ENCODE measurements at places on chromosomes 2 and 18. TPM values are rescaled to one million over a fixed set of nuclear protein-coding genes. Genes with fewer than 3 reads are reported as not detected.

The ABCA12 gene
- 0.16 TPM for total RNA-seq

The DRC1 gene
- not detected for total RNA-seq

- no peak overlapping the region for H3K4me3 ChIP-seq
- H3K27ac ChIP-seq: no peak overlapping the region
- H3K36me3 ChIP-seq: no peaks in the 10 kb centered on the region
- no peak for DNase-seq
Measured at GRCh38 chr2:128291161-128291843, 27.4 kb downstream of the HS6ST1 start.

DNA sequence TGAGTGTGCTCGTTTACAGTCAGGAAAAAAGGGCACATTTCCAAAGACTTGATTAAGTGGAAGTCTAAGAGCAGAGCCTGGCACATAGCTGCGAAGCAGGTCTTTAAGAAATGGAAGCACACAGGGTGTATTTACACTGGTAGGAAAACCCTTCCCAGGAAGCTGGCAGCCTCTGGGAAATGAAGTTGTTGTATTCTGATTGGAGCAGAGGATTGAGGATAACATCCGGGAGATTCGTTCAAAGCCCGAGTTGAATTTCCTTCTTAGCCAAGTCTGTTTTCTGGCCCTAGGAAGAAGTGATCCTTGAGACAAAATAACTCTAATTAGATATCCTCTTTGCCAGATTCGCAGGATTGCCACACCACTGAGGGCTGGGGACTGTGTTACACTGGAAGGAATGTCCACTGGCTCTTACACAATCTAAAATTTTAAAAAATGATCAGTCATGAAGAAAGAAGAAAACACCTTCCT is 75.9 kb downstream of the ITGB1BP1 start:
- H3K27me3 ChIP-seq: no peaks in the 10 kb centered on the region
- H3K36me3 ChIP-seq: no peaks in the 10 kb centered on the region
- no peak overlapping the region for H3K4me3 ChIP-seq

DNA sequence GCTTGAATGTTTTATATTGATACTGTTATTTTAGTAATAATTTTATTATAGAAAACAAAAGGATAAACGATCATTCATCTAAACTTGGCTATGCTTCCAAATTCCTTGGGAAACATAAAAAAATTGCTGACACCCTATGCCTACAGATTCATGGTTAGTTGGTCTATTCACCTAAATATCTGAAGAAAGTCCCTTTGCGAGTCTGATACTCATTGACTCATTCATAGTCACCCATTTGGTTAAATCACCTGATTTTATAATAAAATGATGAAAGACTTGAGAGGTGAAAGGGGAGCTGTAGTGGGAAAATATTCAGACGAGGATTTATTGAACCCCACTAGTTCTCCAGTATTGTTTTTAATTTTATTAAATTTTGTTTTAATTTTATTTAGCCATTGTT is 112.0 kb downstream of the PTPN4 start:
- no peak for DNase-seq
- H3K27ac ChIP-seq: no peak overlapping the region
- no peak overlapping the region for H3K4me3 ChIP-seq

- peaks cover 4% of the 10 kb centered on the region for H3K4me1 ChIP-seq
- no peaks in the 10 kb centered on the region for H3K36me3 ChIP-seq
- H3K27ac ChIP-seq: no peak overlapping the region
- DNase-seq: no peak
- H3K4me3 ChIP-seq: no peak overlapping the region
Measured at GRCh38 chr2:19367326-19367725, 8.9 kb upstream of the OSR1 start.

GRCh38 chr18:46629361-46629760 is 27.7 kb downstream of the LOXHD1 start:
- no peak overlapping the region for H3K27ac ChIP-seq
- H3K36me3 ChIP-seq: no peaks in the 10 kb centered on the region
- no peak for DNase-seq
- no peaks in the 10 kb centered on the region for H3K27me3 ChIP-seq
- H3K4me3 ChIP-seq: no peak overlapping the region
- no peaks in the 10 kb centered on the region for H3K4me1 ChIP-seq

DNA sequence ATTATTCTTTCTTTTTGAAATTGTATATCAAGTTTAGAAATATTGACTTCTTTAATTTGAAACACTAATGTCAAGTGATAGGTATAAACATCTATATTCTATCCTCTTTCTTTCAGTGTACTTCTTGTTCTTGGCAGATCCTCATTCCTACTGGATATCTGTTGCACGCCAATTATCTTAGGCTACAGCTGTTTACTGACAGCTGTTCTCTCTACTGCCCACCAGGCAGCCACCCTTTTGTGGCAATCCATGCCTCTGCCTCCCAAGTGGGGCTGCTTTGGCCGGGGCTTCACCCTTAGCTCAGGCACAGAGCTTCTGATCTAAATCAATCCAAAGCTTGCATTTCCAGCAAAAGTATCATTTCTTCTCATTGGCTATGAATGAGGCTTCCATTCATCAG is 50.6 kb upstream of the ITSN2 start:
- H3K27me3 ChIP-seq: no peaks in the 10 kb centered on the region
- H3K4me3 ChIP-seq: no peak overlapping the region
- H3K4me1 ChIP-seq: no peaks in the 10 kb centered on the region
- no peak overlapping the region for H3K27ac ChIP-seq

- no peak for DNase-seq
- H3K4me3 ChIP-seq: no peak overlapping the region
Measured at GRCh38 chr2:70757966-70758365, 10.0 kb downstream of the ADD2 start.

DNA sequence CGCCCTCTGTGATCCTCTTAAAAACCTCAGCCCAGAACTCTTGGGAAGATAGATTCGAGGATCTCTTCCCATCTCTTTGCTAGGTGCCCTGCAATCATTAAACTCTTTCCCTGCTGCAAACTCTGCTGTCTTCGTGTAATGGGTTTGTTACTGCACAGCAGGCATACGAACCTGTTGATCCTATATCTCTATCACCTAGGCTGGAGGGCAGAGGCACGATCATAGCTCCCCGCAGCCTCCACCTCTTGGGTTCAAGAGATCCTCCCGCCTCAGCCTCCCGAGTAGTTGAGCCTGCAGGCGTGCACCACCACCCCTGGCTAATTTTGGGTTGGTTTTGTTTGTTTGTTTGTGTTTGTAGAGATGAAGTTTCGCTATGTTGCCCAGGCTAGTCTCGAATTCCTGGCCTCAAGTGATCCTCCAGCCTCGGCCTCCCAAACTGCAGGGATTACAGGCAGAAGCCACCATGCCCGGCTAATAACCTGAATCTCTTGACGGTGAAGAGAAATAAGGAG is 493 bp upstream of the BBS5 start:
- H3K36me3 ChIP-seq: no peaks in the 10 kb centered on the region
- peaks cover 6% of the 10 kb centered on the region for H3K4me1 ChIP-seq
- H3K4me3 ChIP-seq: peak overlapping the region; percentile 69
- no peaks in the 10 kb centered on the region for H3K27me3 ChIP-seq
- H3K27ac ChIP-seq: peak overlapping the region; percentile 60

DNA sequence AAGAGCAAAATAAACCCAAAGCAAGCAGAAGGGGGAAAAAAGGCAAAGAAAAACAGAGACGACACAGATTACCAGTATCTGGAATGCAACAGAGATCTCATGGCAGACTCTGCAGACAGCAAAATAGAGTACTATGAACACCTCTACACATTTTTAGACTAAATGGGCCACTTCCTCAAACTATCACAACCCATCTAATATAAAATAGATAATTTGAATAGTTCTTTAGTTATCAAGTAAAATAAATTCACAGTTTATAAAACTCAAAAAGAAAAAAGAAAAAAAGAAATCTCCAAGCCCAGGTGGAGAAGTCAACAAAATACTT is 16.6 kb downstream of the SESTD1 start:
- DNase-seq: no peak
- H3K36me3 ChIP-seq: no peaks in the 10 kb centered on the region

DNA sequence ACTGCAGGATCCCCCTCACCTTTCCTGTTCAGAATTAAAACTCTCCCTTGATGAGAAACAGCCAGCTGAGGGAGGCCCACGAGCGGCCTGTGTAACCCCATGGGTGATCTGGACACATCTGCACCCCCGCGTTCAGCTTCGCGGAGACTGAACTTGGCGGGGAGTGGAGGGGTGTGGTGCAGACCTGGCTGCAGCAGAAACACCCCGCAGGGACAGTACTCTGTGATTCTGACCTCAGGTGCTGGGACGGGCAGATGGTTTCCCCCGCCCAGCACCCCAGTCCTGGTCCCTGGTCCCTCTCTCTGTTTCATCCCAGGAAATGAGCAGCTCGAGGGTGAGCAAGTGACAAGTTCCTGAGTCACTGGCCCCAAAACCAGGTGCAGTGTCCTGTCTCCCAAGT is 41.2 kb downstream of the GBX2 start:
- no peak overlapping the region for H3K27ac ChIP-seq
- peaks cover 6% of the 10 kb centered on the region for H3K36me3 ChIP-seq
- H3K4me3 ChIP-seq: no peak overlapping the region
- DNase-seq: no peak
- H3K4me1 ChIP-seq: no peaks in the 10 kb centered on the region

- DNase-seq: peak; percentile 13
- no peak overlapping the region for H3K27ac ChIP-seq
- H3K27me3 ChIP-seq: no peaks in the 10 kb centered on the region
- H3K36me3 ChIP-seq: no peaks in the 10 kb centered on the region
- no peak overlapping the region for H3K4me3 ChIP-seq
Measured at GRCh38 chr2:199602271-199602895, 144.6 kb upstream of the SATB2 start.

Data from transverse colon (tissue), 4 donors.